NCI-H2081 (cell line): ENCODE measurements at places on chromosomes 16 and 17.

GRCh38 chr17:68656666-68657065 is 55.5 kb upstream of the FAM20A start:
- DNase-seq = no peak

GRCh38 chr17:69620363-69620762 is 205.9 kb downstream of the MAP2K6 start:
- no peak for DNase-seq

- no peak for DNase-seq
These were observed 3.2 kb downstream of the ZSCAN10 start for GRCh38 chr16:3095869-3096268.

GRCh38 chr17:80323982-80324381 is 63.3 kb downstream of the RNF213 start:
- DNase-seq = no peak

- no peak for DNase-seq
These were observed 42.5 kb downstream of the YPEL2 start for GRCh38 chr17:59373882-59374495.

DNA sequence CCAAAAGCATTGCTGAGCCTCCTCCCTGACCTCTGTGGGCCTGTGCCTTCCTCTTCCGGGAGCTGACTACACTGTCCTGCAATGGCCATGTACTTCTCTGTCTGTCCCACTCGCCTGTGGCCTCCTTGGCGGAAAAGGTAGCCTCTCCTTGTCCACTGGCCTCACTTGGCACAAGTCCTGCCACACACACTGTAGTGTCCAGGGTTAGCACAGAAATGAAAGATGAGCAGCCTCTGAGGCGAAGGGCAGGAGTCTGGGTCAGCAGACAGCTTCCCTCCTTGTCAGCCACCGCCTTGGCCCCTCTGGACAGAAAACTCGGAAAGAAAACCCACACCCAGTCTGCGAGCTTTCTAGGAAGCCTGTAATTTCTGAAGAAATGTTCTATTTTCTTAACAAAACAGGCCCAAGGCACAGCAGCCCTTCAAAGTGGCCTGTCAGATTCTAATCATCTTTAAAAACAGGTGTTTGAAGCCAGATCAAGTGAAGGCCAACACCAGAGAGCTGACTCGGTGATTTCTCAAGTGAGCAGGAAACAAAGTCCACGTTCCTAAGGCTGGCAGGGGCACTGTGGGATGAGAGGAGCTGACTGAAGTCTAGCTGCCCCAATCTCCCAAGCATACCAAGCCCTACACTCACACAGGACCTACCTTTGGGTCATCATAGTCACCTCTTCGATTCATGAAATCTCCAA is 67.2 kb downstream of the GTF3C1 start:
- DNase-seq = no peak

- no peak for DNase-seq
These were observed 2.7 kb downstream of the TOM1L1 start for GRCh38 chr17:54903375-54903774.

DNA sequence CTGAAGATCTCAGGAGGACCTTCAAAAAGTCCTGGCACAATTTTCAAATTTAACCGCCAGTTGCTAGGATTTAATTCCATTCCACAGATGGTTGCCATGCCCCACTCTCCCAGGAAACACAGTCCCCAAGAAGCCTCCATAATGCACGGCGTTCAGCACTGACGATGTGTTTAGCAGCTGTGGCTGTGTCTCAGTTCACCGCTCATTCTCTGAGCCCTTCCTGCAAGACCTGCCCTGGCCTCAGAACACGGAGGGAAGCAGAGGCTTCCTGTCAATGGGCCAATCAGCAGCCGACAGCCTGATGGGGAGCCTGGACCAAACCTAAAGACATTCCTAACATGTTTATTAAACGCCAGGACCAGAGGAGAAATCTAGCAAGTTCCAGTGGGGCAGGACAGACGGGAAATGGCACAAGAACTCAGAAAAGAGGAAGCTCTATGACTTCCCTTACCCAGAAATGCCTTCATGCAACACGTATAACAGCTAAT is 4.9 kb downstream of the MYLK3 start:
- DNase-seq = no peak

- no peak for DNase-seq
These were observed 13.5 kb upstream of the EFCAB13 start for GRCh38 chr17:47310186-47310733.

GRCh38 chr17:44543213-44543904 is 13.9 kb upstream of the FZD2 start:
- no peak for DNase-seq

- DNase-seq = peak; percentile 24
These were observed 765 bp downstream of the MYO18A start for GRCh38 chr17:29179232-29180033.

- DNase-seq = no peak
These were observed 6.1 kb upstream of the ENDOV start for GRCh38 chr17:80408872-80409271.

DNA sequence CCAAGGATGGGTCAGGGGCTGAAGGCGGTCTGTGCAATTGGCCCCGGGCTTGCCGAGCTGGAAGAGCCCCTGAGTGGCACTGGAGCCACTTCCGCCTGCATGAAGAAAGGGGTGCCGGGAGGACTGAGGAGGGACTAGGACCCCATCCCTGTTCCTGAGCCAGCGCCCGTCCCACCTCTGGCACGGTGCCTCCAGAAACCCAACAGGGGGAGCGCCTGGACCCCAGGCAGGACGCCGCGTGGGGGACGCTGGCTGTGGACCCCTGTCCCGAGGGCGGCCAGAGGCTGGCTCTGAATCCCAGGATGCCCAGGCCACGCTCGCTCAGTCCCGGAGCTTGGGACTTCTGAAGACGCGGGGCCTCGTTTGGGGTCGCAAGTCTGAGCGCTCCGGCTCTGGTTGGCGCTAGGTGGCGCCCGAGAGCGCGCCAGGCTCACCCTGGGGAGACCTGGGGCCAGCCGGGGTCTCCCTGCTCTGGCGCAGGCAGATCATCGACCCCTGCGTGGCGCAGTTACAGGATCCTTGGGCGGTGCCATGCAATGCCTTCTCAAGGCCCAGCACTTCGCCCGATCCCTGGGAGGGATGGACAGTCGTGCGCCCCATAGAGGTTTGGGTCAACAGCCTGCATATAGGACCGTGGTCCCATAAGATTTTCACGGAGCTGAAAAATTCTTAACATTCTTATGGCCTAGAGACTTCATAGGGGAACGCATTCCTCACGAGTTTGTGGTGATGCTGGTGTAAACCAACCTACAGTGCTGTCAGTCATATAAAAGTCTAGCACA is 58.5 kb upstream of the CREBBP start:
- DNase-seq = peak; percentile 37

GRCh38 chr17:18224387-18225120 is 881 bp upstream of the LLGL1 start:
- no peak for DNase-seq

GRCh38 chr17:71726341-71726740 is 394.5 kb upstream of the SOX9 start:
- DNase-seq = peak; percentile 1

DNA sequence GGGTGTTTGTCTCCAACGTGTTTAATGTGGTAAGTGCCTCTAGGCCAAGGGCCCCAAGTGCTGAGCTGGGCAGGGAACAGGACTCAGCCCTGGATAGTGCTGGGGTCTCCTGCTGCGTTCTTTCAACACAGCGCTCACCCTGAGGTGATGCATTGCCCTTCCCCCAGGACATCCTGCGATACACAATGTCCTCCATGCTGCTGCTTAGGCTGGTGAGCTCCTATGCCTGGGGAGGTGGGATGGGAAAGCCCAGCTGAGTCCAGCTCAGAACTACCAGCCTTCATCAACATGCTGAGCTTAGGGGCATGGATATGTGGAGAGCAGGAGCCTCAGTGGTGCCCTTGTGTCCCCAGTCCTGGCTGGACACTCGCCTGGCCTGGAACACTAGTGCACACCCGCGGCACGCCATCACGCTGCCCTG is 563 bp downstream of the ZACN start:
- no peak for DNase-seq

DNA sequence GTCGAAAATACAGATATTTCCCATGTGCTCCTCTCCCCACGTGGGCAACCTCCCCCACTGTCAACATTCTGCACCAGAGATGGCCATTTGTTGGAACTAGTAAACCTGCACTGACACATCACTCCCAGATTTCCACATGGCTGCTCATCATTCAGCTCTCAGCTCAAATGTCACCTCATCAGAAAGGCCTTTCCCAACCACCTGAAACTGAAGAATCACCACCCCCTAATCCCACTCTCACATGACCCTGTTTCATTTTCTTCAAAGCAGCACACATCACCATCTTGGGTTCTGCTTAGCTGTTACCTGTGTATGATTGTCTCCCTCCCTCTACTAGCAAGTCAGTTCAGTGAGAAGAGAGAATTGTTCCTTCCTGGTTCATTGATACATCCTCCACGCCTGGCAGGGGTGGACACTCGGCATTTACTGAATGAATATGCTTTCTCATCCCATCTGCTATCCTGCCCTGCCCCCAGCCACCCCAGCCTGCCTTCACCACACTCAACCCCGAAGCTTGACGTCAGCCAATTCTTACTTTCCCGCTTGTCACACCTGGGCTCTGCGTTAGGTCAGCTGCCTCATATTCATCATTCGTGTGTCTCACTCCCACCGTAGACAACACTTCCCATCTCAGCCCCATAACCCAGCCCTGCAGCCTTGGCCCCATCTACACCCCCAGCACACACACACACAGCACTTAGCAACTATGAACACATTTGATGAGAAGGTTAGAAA is 1.5 kb downstream of the C17orf114 start:
- no peak for DNase-seq

- no peak for DNase-seq
These were observed 1125.7 kb upstream of the GOT2 start for GRCh38 chr16:59859676-59860402.

DNA sequence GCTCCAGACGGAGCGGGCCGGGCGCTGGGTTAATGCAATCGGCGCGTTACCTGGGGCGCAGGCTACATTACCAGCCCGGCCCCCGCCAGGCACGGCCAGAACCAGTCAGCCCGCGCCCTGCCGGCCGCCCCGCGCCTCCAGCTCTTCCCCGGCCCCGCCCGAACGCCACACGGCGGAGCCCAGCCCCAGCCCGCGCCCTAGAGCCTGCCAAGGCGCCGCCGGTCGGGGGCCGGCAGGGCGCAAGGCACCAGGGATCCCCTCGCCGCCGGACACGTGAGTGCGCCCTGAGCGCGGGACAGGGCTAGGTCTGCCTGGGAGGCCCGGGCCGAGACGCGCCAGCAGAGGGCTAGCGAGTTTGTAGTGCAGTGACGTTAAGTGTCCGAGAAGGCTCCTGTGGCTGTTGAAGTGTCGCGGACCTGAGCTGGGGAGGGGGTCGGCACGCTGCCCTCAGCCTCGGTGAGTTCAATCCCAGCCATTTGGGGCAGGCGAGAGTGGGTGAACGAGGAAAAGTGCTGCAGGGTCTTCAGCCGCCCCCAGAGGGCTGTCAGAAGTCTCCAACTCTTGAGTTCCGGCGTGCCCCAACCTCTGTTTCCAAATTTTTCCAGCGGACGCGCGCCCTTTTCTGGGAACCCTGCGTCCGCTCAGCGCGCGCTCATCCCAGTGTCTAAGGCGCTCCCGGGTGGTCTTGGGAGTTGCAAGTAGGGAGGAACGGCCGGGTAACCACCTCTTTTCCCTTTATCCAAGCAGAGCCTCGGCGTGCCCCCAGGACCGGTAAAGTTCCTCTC is at the start of gene SLC6A2:
SLC6A2 (plus strand) TSS at position 92 of the 785 bp plus-strand sequence. CDS start 707 bp downstream, outside the sequence.
- no peak for DNase-seq

DNA sequence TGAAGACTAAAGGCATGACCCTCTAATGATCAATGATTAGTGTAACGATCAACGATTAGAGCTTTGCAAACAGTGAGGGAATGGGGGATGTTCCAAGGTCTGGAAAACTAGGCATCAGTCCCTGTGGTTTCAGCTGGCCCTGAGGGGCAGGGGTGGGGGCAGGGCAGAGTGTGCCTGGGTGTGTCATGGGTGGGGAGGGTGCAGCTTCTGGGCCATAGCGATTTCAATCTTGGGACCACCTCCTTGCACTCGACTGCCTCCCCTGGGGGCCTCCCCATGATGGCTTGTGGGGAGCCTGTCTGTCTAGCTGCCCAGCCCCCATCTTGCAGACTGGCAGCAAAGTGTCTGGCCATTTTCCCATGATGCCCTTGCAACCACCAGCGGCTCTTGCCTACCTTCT is 8.4 kb downstream of the TAC4 start:
- no peak for DNase-seq

DNA sequence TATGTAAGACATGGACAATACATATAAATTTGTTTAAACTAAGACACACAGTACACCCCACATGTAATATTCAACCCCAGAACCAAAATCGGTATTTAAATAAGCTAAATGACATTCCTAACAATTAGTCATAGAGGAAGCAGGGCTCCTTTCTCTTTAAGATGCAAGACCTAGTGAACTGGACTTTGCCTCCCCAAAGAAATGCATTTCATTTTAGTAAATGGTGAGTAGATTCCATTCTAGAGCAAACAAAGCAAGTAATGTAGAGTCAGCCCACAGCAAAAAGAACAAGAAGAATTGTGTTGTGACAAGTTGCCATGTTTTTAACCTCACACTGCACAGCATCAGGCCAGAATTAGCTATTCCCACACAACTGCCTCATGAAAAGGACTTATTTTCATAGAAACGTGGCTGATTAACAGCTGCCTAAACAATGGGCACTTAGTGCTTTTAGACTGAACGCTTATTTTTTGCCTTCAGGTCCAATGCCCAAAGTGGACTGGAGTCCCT is 14.4 kb downstream of the DNAJC7 start:
- DNase-seq = no peak

GRCh38 chr16:86869288-86870022 is 291.1 kb downstream of the FOXL1 start:
- no peak for DNase-seq

DNA sequence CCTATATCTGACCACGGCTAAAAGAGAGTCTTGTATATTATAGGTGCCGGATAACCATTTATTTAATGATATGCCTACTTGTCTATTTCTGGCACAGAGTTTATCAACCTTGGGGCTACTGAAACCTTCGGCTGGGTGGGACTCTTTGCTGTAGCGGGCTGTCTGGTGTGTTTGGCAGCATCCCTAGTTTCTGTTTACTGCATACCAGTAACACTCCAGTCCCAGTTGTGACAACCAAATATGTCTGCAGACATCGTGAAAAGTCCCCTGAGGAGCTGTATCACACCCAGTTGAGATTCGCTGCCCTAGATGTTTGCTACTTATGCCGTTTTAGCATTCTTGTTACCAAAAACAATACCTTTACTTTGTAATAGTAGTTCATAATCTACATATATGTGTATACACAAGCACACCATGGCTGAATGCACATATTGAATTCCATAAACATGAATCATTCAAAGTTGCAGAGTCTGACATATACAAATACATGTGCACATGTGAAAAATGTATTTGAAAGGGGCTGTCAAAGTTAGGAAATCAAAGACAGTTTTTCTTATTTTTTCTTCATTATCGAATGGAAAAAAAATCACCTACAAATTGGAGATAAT is 89.1 kb upstream of the SHISA6 start:
- no peak for DNase-seq

- no peak for DNase-seq
These were observed 530.6 kb downstream of the WWOX start for GRCh38 chr16:78630102-78630501.
